BJ (cell line): ENCODE measurements at places on chromosomes 16 and 17.

DNA sequence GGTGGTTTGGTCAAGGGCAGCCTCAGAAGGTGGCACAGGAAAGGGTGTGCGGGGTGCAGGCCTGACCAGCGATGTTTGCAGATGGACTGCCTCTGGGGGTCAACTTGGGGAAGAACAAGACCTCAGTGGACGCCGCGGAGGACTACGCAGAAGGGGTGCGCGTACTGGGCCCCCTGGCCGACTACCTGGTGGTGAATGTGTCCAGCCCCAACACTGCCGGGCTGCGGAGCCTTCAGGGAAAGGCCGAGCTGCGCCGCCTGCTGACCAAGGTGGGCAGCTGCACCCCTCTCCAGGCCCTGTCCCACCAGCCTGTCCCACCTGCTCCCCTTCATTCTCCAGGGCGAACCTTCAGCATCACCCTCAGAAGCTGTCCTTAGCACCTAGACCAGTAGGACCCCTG is 12.5 kb downstream of the DHODH start:
- no peak for DNase-seq

DNA sequence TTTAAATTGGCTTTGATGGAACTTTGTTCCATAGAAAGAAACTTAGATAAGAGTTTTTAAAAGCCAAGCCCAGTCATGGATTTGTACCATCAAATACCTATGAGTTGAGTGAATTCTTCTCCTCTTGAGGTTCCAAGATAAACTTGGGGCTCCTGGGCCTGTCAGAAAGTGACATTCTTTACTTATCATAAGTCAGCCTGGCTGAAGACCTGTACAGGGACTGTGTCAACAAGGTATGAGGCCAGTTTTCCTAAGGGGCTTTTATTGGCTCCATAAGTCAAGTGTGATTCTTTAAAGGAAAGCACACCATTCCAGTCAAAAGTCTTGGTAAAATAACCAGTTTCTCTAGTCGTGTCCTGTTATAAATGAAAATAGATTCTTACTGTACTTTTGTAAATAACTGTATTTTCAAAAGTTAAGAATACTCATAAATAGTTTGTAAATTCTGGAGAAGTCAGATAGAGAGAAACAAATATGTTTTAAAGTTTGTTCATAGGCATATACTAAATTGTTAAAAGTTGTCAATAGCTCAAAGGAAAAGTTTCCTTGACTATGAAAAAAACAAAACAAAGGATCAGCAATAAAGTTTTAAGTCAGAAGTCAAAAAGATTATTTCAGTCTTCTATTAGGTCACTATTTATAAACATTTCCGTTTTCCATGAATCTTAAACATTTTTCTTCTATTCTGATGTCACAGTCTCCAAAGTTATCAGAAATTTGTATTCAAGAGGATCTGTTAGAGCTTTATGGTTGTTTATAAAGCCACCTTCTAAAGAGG is 22.5 kb upstream of the MYO1D start:
- DNase-seq, result no peak

DNA sequence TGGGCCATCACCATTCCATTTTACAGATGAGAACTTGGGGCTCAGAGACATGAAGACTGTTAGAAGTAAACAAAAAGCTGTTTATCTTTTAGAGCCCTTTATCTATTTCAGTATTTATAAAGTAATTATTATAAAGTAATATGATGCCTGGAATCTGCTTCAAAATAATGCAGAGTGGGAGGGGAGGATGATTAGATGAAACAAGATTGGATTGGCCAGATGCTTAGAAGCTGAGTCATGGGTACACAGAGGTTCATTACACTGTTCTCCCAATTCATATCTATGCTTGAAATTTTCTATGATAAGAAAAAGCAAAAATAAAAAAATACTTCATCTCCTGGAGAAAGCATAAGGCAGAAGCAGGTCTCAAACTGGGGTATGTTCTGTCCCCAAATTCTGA is 29.4 kb downstream of the TOM1L2 start:
- no peak for DNase-seq

GRCh38 chr16:70253291-70254106 is 1.8 kb upstream of the EXOSC6 start:
- DNase-seq, result no peak

DNA sequence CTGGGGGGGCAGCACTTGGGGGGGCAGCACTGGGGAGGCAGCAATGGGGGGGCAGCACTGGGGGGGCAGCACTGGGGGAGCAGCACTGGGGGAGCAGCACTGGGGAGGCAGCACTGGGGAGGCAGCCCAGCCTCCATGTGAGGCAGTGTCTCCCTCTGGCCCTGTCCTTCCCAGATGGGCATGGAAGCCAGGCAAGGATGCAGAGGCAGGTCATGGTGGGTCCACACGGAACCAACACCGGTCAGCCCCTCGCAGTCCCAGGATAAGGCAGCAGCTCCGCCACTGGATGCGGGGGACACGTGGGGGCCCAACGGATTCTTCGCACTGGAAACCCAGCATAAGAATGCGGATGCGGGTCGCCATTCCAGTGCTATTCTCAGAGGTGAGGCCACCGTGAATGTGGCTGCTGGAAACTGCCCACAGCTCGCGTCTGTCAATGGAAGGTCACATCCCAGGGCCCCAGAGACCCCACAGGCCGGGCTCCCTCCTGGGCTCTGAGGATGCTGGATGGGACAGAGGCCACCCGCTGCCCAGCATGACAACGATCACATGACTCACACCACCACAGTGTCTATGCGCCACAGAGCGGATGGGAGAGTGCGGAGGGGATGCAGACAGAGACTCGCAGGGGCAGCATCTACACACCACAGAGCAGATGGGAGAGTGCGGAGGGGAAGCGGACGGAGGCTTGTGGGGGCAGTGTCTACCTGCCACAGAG is 59.0 kb downstream of the LMF1 start:
- DNase-seq, result no peak

DNA sequence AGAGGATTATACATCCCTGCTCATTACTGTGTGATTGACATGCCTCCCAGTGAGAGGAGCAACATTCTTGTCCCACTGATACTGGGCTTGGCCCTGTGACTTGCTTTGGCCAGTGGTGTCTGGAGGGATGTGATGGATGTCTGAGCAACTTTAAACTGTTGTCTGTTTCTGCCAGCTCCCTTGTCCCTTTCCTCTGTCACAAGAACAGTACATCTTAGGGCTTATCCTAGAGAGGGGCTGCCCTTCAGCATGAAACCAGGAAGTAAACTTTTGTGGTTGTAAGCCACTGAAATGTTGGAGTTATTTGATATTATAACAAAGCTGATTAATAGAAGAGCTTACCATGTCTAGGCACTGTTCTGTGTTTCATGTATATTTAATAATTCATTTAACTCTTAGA is 82.9 kb upstream of the GPRC5B start:
- DNase-seq, result no peak

- DNase-seq, result no peak
These were observed 85.3 kb downstream of the STXBP4 start for GRCh38 chr17:55053855-55054254.

DNA sequence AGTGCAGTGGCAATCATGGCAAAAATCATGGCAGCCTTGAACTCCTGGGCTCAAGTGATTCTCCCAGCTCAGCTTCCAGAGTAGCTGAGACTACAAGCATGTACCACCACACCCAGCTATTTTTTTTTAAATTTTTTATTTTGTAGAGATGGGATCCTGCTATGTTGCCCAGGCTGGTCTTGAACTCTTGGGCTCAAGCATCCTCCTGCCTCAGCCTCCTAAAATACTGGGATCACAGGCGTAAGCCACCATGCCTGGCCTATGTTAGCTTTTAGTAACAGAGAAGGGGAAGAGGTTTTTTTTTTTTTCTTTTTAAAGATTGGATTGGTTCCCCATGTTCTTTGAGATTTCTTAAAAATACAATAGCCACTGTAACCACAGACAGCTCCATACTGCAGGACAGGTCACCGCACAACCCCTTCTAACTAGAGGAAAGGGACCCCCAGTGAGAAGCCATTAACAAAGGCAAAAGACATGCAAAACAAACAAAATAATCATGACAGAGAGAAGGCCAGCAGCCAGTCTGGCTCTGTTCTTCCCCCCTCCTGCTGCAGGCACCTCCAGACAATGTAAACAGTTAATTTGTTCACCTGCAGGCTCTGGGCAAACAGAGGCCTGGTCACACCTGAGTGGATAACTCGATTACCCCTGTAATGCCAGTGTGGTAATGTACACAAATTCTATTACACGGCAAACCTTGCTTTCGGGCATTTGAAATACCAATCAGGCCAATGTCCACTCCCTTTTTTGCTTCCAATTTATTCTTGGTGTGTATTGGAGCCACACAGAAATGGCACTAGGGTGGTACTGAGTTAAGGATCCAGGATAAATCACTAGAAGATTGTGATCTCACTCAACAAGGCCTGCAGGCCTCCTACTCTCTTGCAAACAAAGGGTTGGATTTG is 52.9 kb downstream of the SNX11 start:
- DNase-seq, result no peak

DNA sequence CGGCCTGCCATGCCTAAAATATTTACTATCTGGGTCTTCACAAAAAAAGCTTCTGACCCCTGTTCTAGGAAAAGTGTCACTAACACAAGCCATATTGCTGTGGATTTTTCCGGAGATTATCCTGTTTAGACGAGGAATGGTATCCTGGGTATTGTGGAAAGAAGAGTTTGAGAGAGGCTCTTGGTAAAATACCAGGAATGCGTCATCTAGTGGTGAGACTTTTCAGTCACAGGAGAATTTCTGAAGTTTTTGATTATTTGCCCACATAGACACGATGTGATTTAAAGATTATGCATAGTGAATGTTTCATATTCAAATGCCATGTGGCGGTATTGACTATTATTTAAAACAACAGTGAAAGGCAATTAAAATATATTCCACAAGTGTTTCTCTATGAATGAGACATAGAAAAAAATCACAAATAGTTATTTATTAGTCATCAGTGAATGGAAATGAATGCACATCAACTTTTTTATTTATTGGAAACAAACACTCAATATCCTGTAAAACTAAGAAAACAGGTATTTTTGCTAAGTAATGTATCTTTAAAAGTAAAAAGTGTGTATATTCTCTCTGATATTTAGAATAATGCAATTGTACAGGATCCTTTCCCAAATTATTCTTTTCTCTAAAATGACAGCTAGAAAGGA is 7.8 kb downstream of the KRT28 start:
- no peak for DNase-seq

DNA sequence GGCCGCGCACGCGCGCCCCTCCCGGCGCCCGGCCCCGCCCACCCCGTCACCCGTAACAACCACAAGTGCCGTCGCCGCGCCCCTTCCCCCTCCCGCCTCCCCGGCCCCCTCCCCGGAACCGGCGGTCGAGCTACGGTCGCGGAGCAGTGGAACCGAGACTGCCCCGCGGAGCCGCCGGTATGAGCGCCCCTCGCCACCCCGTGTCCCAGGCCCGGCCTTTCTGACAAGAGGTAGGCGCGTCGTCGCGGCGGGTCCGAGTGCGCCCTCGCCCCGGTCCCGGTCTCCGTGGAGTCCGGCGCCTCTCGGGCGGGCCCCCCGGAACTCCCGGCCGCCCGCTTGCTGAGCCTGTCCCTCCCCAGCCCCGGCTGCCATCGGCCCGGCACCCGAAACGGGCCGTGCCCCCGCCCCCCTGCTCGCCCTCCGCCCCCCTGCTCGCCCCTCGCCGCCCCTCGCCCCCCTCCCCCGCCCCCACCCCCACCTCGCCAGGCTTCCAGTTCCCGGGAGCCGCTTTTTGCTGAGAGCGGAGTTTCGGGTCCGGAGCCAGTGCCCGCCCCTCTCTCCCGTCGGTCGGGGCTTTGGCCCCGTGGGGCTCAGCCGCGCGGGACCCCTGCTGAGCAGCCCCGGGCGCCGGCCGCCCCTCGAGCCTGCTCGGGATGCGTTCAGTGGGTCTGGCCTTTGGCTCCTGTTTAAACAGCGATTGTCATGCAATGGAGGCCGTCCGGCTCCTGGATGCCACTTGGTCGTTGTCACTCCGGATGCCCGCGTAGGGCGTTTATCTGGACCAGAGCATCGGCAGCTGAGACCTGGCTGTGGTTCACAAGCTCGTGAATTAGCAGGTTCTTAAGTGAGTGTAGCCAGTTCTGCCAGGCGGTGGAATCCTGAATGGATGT is at the start of gene SEC14L1:
SEC14L1 (plus strand) TSS at position 92 of the 890 bp plus-strand sequence. CDS start 2,628 bp downstream, outside the sequence.
- DNase-seq, result no peak

GRCh38 chr16:85460252-85461021 is 152.7 kb upstream of the GSE1 start:
- DNase-seq, result no peak

DNA sequence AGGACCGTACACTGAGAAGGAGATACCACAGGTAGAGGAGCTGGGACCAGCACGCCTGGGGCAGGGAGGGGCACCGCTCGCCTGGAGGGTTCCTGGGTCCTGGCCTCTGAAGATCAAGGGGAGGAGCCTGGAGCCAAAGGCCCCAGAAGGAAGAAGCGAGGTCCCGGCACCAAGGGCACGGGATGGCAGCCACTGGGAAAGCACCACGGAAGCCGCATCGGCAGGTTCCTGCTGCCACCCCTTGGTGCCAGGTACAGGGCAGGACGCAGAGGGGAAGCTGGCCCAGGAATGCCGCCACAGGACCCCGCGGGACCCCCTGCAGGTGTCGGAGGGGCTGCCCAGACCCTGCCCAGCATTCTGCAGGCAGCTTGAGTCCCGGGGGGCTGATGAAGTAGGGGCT is 42.5 kb upstream of the CBFA2T3 start:
- DNase-seq, result no peak

DNA sequence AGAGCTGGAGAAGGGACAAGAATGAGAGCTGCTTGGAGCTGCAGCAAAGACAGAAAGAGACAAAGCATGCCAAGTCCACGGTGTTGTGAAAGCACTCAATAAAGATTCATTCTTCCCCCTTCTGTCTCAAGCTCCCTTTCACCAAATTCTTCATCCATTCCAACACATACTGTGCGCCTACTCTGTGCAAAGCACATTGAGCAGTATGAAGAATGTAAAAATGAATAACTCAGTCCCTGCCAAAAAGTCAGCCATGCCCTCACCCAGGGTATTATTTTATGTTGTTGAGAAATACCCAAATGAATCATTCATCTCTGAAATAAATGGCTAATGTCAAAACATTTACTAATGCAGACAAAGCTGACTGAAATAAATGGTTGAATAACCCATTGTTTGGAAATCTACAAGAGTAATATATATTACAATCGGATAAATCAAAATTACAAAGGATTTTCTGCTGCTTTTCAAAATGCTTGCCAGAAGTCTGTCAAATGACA is 282.9 kb upstream of the IRX5 start:
- DNase-seq, result no peak

DNA sequence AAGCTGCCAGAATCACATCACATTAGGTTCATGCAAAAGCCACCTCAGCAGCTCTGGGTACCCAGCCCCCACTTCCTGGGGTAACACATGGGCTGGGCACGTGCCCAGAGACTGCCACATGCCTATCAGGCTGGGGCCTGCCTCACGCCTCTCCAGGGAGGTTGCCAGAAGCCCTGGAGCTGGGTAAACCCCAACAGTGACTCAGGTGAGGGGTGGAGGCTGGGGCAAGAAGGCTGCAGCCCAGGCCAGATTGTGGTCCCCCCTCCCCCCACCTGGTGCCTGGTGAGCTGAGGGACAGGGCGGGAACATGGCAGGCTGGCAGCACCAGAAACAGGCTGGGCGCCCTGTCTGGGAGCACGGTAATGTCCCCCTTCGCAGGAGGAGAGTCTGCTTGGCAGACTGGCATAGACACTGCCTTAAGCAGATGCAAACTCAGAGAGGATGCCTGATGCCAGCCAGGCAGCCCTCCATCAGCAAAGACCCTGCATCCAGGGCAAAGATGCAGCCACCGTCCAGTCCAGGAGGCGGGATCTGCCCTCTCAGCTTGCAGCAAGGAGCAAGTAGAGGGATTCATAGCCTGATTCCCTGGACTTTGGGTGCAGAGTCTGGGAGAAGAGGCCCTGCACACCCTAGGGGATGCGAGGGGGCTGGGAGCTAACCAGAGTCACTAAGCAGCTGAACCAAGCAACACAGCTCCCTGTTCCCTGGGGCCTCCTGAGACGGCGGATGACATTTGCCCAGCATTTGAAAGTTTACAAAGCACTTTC is 28.8 kb downstream of the NGFR start:
- no peak for DNase-seq

- DNase-seq, result no peak
These were observed 9.1 kb downstream of the TMEM208 start for GRCh38 chr16:67235816-67236562.
